Neural crest cell (in vitro differentiated cells): ENCODE measurements at places on chromosomes 2 and 18.

DNA sequence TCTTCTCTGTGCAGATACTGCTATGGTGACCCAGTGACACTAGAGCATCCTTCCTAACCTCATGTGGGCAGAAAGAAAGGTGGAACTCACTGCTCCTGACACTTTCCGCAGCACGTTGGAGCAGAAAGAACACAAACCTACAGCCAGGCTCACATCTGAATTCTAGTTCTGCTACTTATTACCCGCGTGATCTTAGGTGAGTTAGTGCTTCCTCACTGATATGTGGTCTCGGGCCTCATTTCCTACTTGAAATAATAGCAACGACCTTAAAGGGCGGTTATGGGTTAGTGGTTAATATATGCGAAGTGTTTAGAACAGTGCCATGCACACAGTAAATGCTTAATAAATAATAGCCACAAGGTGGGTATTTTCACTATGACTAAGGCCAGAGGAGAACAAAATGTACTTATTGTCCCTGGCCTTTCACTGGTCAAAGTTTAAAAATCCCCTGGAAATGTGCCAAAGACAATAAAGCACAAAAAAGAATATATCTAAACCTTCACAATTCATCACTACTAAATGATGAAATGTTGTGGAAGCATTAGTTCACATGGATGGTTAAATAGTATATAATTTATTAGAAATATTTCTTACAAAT is 66.6 kb downstream of the MYOM1 start:
- DNase-seq, result no peak

DNA sequence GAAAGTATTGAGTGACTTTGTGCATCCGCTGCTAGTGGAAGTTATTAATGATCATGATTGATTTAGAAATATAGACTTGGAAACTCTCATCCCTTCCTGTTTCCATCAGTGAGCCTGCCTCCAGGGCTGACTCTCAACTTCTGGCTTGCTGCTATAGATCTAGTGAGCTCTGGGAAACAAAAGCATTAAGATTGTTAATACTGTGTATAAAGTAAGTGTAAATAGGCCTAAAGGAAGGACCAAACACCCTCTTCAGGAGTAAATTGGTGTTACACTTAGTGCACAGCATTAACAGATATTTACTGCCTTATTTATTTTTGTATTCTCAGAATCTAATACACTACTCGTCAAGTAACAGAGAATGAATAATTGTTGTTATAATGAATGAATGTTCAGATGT is 285.6 kb downstream of the THSD7B start:
- DNase-seq, result no peak

- no peak for DNase-seq
These were observed 45.4 kb upstream of the CTDP1 start for GRCh38 chr18:79634186-79634585.

GRCh38 chr2:38446906-38447561 is 70.0 kb upstream of the ATL2 start:
- no peak for DNase-seq

GRCh38 chr18:50461251-50461650 is 86.4 kb downstream of the SKA1 start:
- no peak for DNase-seq

DNA sequence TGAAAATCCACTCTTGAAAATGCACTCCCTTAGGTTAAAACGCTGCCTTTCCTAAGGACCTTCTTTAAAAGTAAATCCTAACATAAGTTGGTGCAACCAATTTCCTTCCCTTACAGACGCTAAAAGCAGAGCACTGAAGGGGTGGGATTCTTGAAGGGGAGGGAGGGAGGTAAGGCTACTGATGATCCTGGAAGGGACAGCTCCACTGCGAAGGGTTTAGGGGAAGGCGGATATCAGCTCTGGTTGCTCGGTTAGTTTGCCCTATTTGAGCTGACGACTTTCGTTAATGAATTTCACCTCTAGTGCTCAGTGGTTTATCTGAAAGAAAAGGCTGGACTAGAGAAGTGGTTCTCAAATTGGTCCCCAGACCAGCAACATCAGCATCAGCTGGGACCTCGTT is 49.7 kb upstream of the SIGLEC15 start:
- no peak for DNase-seq
